ENCODE measurements at places on chromosomes 7 and 10. TPM values are rescaled to one million over a fixed set of nuclear protein-coding genes. Genes with fewer than 3 reads are reported as not detected.

CALML3 gene
- polyA plus RNA-seq = 0.87 TPM

TMUB1 gene
- polyA plus RNA-seq = 22.3 TPM

OLAH gene
- polyA plus RNA-seq = 0.34 TPM

PTPRZ1 gene
- polyA plus RNA-seq = 96.9 TPM

ANKRD61 gene
- polyA plus RNA-seq = 3.5 TPM

RELN gene
- 19.3 TPM for polyA plus RNA-seq

NPFFR1 gene
- polyA plus RNA-seq = 0.46 TPM

HMX3 gene
- polyA plus RNA-seq = not detected

MEST gene
- polyA plus RNA-seq = 405 TPM

VDAC2 gene
- polyA plus RNA-seq = 187 TPM

RPP30 gene
- 53.9 TPM for polyA plus RNA-seq

SCART1 gene
- polyA plus RNA-seq = 3.0 TPM

PTN gene
- 53.0 TPM for polyA plus RNA-seq

ITPRID1 gene
- polyA plus RNA-seq = 0.07 TPM

GHRHR gene
- 0.48 TPM for polyA plus RNA-seq

EPO gene
- not detected for polyA plus RNA-seq

SLIT1 gene
- 5.9 TPM for polyA plus RNA-seq

XPNPEP1 gene
- 93.6 TPM for polyA plus RNA-seq

ALOX5 gene
- polyA plus RNA-seq = 1.3 TPM

CNNM1 gene
- 0.17 TPM for polyA plus RNA-seq

Measured in left lung (tissue), 14 donors.